ENCODE measurements at places on chromosomes 12 and 14.

DNA sequence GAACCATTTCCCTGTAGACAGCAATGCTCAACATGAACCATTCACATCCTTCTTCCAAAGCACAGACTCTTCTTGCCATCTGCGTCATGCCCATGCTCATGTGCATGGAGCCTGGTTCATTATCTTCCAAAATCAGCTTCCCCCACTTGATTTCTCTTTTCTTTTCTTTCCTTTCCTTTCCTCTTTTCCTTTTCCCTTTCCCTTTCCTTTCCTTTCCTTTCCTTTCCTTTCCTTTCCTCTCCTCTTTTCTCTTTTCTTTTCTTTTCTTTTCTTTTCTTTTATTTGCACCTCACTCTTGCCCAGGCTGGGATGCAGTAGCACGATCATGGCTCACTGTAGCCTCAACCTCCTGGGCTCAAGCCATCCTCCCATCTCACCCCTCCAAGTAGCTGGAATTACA lies 37.5 kb downstream of the WIF1 start:
- no peak for DNase-seq

- no peak for DNase-seq
Observed at GRCh38 chr12:83027021-83027723, 340.5 kb downstream of the TMTC2 start.

GRCh38 chr14:37278636-37279538 lies 81.2 kb downstream of the MIPOL1 start:
- no peak for DNase-seq

GRCh38 chr12:102950950-102951619 lies 6.4 kb upstream of the ASCL1 start:
- DNase-seq = no peak

GRCh38 chr14:54102051-54102456 lies 145.4 kb upstream of the BMP4 start:
- DNase-seq = no peak

DNA sequence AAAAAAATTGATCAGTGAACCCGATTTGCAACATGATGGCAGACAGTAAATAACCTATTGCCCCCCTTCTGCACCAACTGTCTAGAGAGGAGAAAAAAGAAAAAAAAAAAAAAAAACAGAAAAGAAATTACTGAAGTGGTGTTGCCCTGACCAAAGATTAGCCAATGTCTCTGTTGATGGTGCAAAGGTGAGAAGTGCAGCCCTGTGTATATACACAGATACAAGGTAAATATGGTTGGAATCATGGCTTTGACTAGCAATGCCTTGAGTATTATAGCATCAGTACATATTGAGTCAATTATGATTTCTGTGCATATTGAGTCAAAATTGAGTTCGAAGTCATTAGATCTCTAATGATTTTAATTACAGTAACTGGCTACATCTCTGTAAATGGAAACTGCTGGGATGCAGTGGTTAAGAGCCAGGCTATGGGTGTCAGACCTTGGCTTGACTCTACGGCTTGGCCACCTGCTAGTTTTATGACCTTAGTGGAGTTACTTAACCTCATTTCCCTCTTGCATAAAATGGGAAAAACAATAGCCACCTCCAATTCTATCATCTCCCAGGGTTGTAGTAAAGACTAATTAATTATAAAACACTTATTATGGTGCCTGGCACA lies 51.0 kb downstream of the EGLN3 start:
- no peak for DNase-seq
